ENCODE measurements at places on chromosomes 16 and 17. TPM values are rescaled to one million over a fixed set of nuclear protein-coding genes. Genes with fewer than 3 reads are reported as not detected.

DNA sequence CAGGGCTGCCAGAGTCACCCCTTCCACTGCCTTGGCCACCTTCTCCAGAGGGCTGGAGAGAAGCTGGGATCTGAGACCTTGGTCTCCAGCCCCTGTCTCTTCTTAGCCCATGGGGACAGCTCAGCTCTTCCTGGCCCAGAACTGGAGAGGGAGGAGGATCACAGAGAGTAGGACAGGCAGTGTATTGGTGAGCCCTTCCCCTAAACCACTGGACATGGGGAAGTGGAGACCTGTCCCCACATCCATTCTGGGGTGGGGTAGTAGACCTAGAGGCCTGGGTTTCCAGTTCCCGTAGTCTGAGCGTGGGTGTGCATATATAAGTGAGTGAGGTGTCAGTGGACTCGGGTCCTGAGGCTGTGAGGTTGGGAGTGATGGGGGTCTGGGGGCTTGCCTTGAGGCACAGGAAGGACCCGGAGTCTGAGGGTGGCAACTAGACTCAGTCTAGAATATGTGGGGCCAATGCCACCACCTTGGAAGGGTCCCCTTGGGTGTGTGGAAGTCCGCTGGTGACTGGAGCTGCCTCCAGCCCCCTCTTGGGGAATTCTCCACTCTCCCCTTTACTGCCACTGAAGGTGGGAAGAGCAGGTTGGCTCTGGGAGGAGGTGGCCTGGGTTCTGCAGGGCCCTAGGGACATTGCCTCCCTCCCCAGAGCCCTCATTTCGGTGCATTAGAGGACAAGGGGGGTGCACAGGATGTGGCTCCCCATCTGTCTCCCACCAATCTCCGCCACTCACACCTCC lies 19.9 kb downstream of the GJD3 start:
- no peak for DNase-seq

DNA sequence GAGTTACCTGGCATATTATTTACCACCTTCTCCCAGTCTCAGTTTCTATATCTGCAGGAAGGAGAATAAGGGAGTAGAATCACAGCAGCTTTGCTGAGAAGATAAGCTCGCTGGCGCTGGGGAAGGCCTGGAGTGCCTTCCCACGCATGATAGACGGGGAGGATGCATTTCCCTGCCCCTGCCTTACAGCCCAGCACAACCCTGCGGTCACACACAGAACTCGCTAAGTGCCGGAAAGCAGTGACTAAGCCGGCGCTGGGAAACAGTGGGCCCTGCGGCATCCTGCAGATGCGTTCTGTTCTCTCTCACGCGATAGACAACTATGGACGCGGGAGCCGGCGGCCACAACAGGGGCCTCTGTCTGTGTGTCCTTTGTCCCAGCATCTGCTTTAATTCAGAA lies 4.8 kb downstream of the CA5A start:
- DNase-seq: no peak

DNA sequence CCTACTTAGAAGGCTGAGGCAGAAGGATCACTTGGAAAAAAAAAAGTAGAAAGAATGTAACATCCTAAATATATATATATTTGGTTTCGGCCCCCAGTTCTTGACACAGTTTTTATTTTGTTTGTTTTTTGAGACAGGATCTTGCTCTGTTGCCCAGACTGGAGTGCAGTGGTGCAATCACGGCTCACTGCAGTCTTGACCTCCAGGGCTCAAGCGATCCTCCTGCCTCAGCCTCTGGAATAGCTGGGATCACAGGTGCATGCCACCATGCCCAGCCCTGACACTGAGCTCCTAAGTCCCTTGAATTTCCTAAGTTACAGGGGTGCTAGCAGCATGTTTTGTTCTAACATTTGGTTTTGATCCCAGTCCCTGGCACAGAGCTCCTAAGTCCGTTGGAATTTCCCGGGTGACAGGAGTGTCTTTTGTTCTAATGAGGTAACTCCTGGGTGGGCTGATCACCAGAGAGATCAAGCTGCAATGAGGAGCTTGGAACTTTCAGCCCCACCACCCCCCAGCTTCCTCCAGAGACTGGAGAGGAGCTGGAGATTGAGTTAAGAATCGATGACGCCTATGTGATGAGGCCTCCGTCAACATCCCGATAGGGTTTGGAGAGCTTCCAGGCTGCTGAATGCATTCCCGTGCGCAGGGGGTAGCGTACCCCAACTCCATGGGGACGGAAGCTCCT lies 20.0 kb downstream of the MXRA7 start:
- no peak for DNase-seq

DNA sequence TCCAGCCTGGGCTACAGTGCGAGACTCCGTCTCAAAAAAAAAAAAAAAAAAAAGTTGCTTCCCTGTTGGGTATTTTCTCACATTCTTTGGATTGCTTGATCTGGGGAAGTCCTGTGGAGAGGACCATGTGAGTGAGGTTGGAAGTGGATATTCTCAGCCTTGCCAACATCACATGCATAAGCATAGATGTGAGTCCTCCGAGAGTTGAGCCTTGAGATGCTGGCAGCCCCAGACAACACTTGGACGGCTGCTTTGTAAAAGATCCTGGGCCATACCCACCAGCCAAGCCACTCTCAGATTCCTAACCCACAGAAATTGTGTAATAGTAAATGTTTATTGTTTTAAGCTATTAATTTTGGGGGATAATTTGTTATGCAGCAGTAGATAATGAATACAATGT lies 1570.0 kb upstream of the GOT2 start:
- no peak for DNase-seq

DLX3 gene
- 0.27 TPM for total RNA-seq

FDXR gene
- 8.6 TPM for total RNA-seq

ZSCAN32 gene
- 16.0 TPM for total RNA-seq

Measured in sigmoid colon (tissue), 7 donors.